ENCODE measurements at places on chromosomes 13 and 19. TPM values are rescaled to one million over a fixed set of nuclear protein-coding genes. Genes with fewer than 3 reads are reported as not detected.

The DOCK9 gene
- polyA plus RNA-seq = 4.1 TPM

The ZNF665 gene
- polyA plus RNA-seq = 8.2 TPM

The UNC13A gene
- polyA plus RNA-seq = not detected

The SLC6A16 gene
- 11.6 TPM for polyA plus RNA-seq

The TNNT1 gene
- not detected for polyA plus RNA-seq

The LRG1 gene
- polyA plus RNA-seq = 0.81 TPM

The KLK11 gene
- not detected for polyA plus RNA-seq

The SHISA2 gene
- not detected for polyA plus RNA-seq

Measured in IgD-negative memory B cell (primary cell).